ENCODE measurements at places on chromosomes 13 and 19. TPM values are rescaled to one million over a fixed set of nuclear protein-coding genes. Genes with fewer than 3 reads are reported as not detected.

- no peak for DNase-seq
These were observed 17.2 kb downstream of the BLOC1S3 start for GRCh38 chr19:45195764-45196163.

Gene CEACAM16
- total RNA-seq = not detected

DNA sequence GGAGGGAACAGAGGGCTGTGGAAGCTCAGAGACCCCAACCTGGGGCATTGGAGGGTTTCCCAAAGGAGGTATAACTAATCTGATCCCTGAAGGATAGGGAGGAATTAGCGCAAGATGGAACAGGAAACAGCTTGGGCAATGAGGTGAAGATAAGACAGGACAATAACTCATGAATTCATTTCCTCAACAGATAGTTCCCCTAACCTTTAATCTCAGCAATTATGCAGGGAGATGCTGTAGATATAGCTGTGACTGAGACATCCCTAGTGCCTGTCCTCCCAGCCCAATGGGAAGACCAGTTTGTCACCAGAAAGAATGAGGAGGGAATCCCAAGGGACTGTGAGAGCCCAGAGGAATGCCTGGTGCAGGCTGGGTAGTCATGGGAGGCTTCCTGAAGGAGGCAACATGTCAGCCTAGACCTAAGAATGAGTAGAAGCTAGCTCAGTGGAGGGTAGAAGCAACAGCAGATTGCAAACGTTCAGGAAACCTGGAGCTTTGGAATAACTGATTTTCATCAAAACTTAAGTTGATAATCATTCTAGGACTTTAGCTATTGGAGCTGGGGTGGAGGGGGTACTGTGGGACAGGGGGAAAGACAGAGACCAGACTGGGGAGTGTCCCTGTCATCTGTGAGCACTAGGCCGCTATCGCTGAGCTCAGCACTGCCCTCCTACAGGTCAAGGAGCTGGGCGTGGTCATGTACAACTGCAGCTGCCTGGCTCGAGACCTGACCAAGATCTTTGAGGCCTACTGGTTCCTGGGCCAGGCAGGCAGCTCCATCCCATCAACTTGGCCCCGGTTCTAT, 18.8 kb downstream of the HIPK4 start:
- no peak for DNase-seq

DNA sequence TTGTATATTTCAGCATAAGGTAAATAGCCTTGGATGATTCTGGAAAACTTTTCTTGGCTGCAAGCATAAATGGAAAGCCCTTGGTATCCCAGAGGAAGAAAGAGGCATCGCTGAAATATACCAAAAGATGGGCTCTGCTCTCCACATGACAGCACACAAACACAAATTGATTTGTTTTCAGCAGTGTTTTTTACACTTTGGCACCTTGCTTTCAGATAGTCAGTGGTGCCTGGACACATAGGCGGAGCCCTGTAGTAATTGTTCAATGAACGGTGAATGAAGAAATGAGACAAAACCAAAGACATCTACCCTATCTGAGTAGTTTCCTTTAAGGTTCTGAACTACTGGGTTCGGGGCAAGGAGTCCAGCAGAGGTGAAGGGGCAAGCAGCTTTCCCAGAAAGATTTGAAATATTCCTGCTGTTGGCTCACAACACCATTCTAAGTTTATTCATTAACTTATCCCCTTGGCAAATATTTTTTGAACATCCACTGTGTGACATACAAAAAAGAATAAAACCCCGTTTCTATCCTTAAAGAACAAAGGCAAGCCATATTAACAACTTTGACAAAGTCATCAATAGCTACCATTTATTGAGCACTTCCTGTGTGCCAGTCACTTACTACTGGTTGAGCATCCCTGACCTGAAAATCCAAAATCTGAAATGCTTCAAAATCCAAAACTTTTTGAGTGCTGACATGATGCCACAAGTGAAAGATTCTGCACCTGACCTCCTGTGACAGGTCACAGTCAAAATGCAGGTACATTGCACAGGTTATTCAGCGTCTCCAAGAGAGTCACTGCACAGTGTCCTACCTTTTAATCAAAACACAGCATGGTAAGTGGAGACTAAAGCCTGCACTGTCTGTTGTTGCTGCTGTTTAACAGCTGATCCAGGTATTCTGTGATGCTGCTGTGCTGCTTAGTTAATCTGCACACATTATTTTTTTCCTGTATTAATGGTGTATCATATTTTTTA, 238.1 kb downstream of the DCLK1 start:
- DNase-seq = no peak

Gene TMEM38A
- total RNA-seq = 2.2 TPM

Gene SERPINE3
- total RNA-seq = not detected

Gene VSTM1
- total RNA-seq = not detected

- no peak for DNase-seq
These were observed 97.3 kb downstream of the CACNA1A start for GRCh38 chr19:13408889-13409518.

DNA sequence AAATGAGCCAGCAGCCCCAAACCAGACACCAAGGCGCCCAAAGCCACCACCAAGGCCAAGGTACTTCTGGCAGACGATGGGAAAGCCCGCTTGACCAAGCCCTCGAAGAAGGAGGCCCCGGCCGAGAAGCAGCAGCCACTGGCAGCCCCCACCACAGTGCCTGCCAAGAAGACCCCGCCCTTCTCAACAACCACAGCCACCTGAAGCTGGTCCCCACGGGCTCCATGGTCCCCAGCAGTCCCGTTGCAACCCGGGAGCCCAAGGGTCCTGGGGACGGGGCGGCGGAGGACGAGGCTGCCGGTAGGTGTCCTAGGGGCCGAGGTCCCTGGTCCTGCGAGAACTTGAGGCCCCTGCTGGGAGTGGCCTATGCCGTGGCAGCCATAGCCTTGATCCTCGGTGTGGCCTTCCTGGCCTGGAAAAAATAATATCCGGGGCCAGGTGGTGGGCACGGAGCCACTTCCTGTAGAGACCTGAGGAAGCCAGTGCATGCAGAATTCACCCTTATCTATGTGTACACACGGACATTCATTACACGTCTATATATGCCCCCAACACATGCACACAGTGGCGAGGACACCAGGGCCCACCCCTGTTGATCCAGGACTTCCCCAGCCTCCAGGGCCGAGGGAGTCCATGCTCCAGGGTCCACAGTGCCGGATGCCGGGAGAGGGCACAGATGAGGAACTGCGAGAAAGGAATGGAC, 13.8 kb downstream of the C1QTNF9 start:
- DNase-seq = no peak

Gene ZNF155
- total RNA-seq = 5.8 TPM

DNA sequence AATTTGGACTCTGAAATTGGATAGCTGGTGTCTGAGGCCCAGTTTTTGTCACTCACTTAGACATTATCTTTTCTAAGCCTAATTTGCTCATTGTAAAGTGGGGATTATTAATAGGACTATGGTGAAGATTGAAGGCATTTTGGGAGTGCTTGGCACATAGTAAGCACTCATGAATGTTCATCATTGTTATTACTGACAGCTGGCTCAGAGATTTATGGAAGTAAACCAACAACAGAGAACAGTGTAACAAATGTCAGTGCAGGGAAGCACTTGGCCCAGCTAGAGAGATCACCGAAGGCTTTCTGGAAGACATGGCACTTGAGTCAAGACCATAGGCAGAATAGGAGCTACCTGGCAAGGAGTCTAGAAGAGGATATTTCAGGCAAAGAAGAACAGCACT, 92.3 kb downstream of the RFC3 start:
- DNase-seq = no peak

Gene ZNF599
- total RNA-seq = 7.7 TPM

Gene KLHL1
- not detected for total RNA-seq

DNA sequence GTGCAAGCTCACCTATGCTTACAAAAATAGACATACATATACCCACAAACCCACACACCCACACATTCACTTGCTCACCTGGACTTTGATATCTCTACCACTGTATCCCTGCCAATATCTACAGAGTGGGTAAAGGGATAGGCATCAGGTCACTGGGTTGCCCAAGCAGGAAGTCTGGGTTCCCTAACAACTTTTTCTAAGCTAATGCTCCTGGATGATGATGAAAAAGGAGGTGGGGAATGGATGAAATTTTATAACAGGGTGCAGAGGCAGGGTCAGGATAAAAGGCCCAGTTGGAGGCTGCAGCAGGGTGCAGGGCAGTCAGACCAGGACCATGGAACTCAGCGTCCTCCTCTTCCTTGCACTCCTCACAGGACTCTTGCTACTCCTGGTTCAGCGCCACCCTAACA, at the start of gene CYP2B6:
Gene CYP2B6 (plus strand): TSS at position 311 of the 410 bp plus-strand sequence. CDS start 24 bp downstream, at position 335.
- no peak for DNase-seq
